Activated T-cell treated with anti-CD3 and anti-CD28 coated beads, Interleukin-2, amount 50 U/mL, for 72 hours (primary cell): ENCODE measurements at places on chromosomes 11 and 22. TPM values are rescaled to one million over a fixed set of nuclear protein-coding genes. Genes with fewer than 3 reads are reported as not detected.

PRG3 gene
- total RNA-seq = not detected

CYP2D6 gene
- 6.6 TPM for total RNA-seq

DNA sequence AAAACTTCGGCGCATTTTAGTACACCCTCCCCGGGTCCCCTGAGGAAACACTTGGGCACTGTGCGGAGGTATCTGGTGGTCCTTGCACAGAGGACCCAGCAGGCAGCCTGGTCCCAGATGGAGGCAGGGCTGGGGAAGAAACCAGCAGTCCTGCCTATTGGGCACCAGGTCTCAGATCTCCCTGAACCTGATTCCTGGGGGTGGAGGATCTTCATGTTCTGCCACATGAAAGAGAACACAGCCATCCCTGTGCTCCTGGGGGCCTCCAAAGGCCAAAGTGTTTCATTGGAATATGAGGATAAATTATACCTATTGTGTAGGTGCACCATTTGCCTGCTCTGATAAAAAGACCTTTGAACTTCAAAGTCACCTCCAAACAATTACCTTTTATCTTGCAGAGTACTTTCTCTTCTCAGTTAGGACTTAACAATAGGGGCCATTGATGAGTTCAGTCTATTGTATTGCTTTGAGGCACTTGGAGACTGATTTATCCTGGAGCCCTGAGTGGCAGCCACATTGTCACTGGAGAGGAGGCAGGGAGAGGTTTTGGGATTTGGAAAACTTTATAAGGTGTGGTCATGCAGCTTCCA is 1.8 kb downstream of the RCN1 start:
- DNase-seq = no peak

GRCh38 chr11:104609311-104610085 is 288.8 kb downstream of the CASP12 start:
- peak; percentile 24 for DNase-seq

- DNase-seq = no peak
Observed at GRCh38 chr22:35663371-35663770, 15.1 kb downstream of the APOL6 start.

GRCh38 chr22:40271440-40271839 is 74.9 kb upstream of the ADSL start:
- no peak for DNase-seq

DNA sequence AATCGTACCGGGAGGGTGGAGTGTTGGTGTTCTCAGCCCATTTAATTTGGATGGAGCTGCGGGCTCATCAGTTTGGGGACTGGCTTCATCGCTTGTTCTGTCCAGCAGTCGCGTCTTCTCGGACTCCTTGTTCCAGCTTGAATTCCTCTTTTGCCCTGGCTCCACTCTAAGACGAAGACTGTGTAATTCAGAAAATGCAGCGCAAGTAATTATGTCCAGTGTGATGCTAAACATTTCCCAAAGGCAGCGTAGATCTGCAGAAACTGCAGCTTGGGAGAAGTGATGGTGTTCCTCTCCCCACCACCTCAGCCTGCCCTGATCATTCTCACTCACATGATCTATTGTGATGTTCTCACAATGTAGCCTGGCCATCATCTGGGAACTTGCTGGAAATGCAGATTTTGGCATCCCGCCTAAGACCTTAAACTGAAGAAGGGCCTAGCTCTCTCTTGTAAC is 666 bp downstream of the SLC25A18 start:
- no peak for DNase-seq

DNA sequence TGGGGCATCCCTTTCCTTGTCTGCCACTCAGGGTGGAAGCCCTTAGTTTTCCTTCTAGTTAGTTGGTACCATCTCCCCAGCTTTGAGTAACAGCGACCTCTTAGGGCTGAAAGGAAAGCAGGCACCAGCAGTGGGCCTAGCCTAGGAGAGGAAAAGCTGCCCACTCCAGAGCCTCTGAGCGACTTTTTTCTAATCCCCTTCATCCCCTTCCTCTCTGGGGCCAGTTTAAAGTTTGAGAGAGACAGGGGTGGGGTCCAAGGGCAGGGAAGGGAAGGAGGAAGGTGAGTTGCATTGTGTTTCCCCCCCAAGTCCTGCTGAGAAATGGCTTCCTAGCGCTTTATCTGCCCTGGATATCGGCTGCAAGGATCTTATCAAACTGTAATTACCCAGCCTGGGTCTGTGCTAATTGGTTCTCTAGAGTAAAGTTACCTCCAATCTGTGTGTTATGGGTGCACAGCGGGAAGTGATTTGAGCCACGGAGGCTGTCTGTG is 573.9 kb upstream of the CADM1 start:
- no peak for DNase-seq

- peak; percentile 26 for DNase-seq
Observed at GRCh38 chr11:95699631-95700470, 89.7 kb downstream of the FAM76B start.

DNA sequence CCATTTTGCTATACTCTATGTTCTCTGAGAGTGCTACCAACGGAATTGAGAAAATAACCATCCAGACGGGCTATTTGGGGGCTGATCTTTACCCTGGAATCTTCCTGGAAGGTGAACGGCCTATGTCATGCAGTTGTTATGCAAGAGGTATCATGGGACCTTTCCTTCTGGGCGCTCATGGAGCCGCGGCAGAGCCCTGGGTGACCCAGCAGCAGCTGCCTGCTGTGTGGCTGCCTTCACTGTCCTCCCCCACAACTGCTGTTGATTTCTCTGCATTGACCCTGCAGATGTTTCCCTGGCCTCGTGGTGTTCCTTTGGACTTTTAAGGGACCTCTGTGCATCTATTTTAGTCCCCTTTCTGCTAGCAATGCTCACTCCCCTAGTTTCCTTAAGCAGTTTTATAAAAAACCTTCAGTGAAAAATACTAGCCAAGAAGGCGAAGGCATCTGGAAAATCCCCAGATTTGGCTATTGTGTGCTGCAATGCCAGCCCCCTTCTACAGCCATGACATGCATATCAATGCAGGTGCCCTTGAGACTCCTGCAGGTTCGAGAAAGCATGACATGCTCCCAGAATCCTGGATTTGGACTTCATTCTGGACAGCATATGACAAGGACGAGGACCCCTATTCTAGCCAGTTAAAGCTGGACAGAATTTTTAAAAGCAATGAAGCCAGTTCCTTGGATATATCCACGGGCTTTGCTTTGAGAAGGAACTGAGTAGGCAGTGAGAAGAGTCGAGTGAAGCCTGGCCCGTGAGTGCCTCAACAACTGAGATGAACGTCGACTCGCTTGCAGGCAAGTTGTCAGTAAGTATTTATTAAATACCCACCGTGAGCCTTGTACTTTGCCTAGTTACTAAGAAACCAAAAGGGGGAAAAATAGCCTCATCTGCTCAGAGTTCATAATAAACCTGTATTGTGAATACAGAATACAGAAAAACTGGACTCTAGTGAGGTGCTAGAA is at the start of gene SLC25A18:
SLC25A18 (plus strand) TSS at position 593 of the 965 bp plus-strand sequence. CDS start 16,447 bp downstream, outside the sequence.
- no peak for DNase-seq

DNA sequence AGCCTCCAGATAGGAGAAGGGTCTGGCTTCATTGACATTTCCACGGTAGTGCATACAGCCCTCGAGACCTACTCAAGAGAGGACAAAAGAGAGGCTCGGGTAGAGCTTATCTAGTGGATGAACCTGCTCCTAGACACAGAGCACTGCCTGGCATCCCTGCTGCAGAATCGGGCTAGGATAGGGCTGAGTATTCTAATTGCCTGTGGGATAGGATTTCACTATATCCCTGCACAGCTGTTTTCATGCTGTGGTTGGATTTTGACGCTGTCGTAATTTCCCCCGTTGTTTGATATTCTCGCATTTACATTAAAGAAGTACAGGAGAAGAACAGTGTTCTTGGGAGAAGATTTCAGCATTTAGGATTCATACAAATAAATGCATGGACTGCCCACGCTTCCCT is 107.8 kb downstream of the KIRREL3 start:
- DNase-seq = no peak

- peak; percentile 91 for DNase-seq
Observed at GRCh38 chr11:74988541-74989259, at the start of gene NEU3. TSS of gene NEU3 (plus strand) at chr11:74988933. CDS start at chr11:74989061, 128 bp downstream.

GRCh38 chr11:98679673-98680072 is 341.1 kb upstream of the CNTN5 start:
- DNase-seq = no peak

BRSK2 gene
- 0.84 TPM for total RNA-seq

DNA sequence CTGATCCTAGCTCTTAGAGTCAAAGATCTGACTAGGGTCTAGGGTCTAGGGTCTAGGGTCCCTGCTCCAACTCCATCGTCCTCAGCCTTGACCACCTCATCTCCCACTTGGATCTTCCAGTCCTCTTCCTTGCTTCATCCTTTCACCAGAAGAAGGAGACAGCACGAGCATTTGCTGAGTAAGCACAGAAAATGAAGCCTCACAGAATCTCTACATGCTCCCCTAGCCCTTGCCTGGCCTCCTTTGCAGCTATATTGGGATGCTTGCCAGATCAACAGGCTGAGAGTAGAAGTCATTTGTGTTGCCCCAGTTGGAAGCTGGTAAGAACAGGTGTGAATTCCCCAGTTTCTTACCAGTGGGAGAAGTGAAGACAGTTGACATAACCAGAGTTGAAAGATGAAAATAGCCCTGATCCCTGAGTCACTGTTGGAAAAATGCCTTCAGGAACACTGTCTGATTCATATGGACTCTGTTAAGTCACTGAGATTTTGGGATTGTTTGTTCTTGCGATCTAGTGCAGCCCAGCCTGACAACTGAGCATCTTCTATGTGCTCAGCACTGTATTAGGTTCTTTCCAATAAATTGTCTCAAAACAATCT is 552.5 kb downstream of the INSC start:
- DNase-seq = no peak

- DNase-seq = no peak
Observed at GRCh38 chr11:74460481-74461154, 6.7 kb downstream of the KCNE3 start.

- DNase-seq = no peak
Observed at GRCh38 chr11:44750551-44751465, 24.0 kb downstream of the TSPAN18 start.

DNA sequence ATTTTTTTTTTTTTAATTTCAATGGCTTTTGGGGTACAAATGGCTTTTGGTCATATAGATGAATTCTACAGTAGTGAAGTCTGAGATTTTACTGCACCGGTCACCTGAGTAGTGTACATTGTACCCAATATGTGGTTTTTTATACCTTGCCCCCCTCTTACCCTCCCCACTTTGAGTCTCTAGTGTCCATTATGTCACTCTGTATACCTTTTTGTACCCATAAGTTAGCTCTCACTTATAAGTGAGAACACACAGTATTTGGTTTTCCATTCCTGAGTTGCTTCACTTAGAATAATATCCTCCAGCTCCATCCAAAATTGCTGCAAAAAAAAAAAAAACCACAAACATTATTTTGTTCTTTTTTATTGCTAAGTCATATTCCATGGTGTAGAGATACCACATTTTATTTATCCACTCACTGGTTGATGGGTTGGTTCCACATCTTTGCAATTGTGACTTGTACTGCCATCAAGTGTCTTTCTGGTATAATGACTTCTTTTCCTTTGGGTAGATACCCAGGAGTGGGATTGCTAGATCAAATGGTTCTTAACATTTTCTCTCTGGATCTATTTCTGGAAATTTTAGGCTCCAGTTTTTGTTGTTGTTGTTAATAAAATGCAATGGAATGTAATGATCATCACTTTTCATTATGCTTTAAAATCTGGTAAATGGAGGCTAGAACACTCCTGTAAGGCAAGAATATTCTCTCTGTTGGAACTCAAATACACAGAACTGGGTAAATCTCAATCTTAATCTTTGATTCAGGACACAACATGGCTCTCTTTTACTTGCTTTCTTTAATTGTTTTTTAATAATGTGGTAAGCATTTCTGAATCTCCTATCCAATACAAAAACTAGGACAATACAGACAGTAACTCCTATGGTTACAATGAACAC is 10.3 kb downstream of the NEAT1 start:
- DNase-seq = no peak

- no peak for DNase-seq
Observed at GRCh38 chr11:34345991-34346480, 11.8 kb downstream of the ABTB2 start.

DNA sequence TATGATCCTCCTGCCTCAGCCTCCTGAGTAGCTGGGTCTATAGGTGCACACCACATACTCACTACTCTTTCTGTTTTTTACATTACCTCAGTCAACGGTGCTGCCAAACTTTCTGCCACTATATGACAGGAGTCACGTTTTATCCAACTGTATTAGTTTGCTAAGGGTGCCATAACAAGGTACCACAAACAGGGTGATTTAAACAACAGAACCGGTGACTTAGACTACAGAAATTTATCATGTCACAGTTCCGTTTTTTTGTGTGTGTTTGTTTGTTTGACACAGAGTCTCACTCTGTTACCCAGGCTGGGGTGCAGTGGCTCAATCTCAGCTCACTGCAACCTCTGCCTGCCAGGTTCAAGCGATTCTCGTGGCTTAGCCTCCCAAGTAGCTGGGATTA is 6.3 kb upstream of the SWAP70 start:
- DNase-seq = no peak

OR8D4 gene
- total RNA-seq = not detected

DNA sequence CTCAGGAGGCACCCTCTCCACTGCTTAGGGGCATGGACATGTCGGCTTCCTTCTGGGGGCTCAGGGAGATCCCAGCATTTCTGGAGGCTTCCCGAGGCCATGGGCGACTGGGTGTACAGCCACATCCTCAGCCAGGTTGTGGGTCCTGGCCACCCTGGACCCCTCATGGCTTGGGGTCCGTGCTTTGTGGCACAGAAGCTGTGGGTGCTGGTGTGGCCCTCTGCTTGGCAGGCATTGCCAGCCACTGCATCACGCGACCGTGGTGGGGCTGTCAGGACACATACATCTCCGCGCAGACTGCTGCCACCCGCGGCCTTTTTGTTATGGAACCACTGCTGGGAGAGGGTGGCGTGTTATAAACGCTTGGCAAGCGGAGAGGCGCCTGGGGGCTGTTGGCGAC is 1174.9 kb downstream of the BRD1 start:
- DNase-seq = no peak

GRCh38 chr22:42261296-42261695 is 9.2 kb downstream of the TCF20 start:
- DNase-seq = no peak

- no peak for DNase-seq
Observed at GRCh38 chr11:74022546-74022945, 13.7 kb upstream of the UCP3 start.

- DNase-seq = no peak
Observed at GRCh38 chr11:134155946-134156865, 67.6 kb downstream of the NCAPD3 start.

OSBP2 gene
- total RNA-seq = 11.9 TPM

TPBGL gene
- total RNA-seq = 0.14 TPM

TEX54 gene
- 0.77 TPM for total RNA-seq

GRCh38 chr11:61625525-61625924 is 44.6 kb upstream of the SYT7 start:
- no peak for DNase-seq

- no peak for DNase-seq
Observed at GRCh38 chr22:42342426-42343120, 72.1 kb upstream of the TCF20 start.

APOBEC3F gene
- total RNA-seq = 49.0 TPM
